ENCODE measurements at places on chromosomes 11 and 22.

DNA sequence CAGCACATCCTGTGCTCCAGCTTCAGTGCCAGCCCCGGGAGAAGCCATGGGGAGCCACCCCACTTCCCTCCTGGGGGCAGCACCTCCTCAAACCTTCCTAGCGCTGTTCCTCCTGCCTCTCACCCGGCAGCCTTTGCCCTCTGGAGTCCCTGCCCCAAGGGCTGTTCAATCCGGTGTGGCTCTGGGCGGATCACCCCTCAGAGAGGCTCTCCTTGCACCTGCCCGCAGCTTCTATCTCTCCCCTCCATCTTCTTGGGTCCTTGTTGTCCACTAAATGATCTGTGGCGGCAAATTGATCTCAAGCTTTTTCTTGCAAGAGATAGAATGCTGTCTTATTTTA lies 18.1 kb upstream of the CDKN1C start:
- no peak for DNase-seq

DNA sequence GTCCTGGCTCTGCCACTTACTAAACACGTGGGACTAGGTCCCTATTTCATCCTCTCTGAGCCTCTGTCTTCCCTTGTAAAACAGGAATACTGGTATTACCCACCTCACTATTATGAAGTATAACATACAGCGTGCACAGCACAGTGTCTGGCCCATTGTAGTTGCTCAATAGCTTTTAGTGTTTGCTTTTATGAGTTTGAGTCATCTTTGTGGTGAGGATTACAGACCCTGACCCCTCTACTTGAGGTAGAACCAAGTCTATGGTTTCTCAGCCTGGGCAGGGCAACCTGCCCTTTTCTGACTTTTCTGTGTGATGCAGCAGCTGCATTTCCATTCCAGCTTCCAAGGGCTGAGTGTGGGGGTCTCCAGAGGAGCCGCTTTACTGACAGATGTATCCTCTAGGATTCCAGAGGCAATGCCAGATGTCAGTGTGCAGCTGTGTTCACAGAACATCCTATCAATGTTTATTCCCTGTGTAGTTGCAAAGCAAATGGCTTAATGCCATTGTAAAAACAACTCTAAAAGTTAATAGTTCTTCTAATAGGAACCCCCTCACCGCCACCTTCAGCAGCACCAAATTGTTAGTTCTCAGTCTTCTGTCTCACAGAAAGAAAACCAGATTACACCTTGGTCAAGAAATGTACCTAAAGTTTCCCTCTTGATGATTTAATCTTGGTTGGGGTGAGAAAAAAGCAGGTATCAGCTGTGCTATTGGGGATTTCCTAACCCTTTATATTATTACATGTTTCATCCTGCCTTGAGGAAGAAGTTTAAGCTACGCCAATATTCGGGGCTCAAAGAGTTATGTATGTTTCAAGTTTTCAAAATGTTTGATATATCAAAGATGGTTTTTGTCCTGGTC lies 16.8 kb downstream of the PRR5L start:
- DNase-seq = no peak

DNA sequence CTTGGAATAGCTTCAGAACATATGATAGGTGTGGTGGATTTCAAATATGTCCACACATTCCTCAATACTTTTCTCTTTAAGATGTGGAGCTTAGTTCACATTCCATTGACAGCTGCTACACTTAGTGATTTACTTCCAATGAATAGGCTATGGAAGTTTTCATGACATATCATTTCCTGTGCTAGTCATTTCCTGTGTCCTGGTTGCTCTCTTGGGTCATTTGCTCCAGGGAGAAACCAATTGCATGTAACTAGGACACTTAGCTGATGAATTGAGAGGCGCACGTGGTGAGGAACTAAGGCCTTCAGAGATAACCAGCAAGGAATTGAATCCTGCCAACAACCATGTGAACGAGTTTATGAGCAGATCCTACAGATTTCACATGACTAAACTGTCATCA lies 120.9 kb downstream of the SLC17A6 start:
- no peak for DNase-seq

GRCh38 chr11:46252373-46252914 lies 25.0 kb upstream of the CREB3L1 start:
- no peak for DNase-seq

GRCh38 chr11:126963603-126964363 lies 36.8 kb downstream of the KIRREL3 start:
- DNase-seq = no peak

DNA sequence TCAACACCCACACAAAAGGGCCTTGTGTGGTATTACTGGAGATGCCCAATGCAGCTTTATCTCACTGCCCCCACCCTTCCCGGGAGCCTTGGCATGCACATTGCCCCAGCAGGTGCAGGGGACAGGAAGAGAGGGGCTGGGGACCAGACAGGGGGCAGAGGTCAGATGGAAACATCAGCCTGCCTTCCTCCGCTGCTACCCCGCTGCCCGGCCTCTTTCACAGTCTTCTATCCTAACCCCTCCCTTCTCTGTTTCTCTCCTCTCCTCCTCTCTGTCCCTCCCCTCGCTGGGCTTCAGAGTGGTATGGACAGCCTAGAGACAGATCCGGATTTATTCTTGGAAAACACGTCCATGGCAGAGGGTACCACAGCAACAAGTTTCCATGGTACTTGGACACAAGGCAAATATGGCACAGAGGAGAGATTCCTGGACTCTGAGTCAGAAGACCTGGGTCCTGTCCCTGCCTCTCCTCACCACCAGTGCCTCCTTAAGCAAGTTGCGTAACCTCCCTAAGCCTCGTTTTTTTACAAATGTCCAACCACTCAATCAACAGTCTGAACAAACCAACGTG lies 8.3 kb upstream of the IGSF9B start:
- DNase-seq = no peak

- no peak for DNase-seq
Measured at GRCh38 chr11:97019754-97020153, 629.9 kb downstream of the JRKL start.

- DNase-seq = no peak
Measured at GRCh38 chr11:47911149-47911548, 63.0 kb upstream of the NUP160 start.

DNA sequence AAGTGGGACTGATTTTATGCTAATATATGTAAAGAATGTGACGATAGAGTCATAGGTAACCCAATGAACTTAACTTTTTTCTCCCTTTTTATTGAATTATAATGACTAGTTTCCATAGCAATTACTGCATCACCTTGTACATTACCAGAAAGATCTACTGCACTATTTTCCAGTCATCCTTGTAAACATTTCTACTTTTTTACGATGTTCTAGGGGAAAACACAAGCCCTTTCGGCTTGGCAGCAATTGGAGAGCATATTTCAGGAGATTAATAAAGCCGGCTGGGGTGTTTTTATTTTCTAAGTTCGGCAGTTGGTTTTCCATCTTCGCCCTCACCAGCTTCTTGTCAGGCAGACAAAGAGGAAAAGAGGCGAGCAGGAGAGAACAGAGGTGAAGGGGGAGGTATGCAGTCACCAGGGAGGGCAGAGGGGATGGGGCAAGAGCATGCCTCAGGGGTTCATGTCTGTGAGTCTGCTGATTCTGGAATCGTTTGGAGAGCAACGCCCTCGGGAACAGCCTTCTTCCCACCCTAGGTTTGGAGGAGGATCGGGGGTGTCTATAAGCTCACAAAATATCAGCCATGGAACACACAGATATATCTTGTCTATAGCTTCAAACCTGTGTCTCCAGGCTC lies 476.4 kb downstream of the MIAT start:
- no peak for DNase-seq

GRCh38 chr11:65043881-65044501 lies 3.0 kb downstream of the SAC3D1 start:
- DNase-seq = no peak

DNA sequence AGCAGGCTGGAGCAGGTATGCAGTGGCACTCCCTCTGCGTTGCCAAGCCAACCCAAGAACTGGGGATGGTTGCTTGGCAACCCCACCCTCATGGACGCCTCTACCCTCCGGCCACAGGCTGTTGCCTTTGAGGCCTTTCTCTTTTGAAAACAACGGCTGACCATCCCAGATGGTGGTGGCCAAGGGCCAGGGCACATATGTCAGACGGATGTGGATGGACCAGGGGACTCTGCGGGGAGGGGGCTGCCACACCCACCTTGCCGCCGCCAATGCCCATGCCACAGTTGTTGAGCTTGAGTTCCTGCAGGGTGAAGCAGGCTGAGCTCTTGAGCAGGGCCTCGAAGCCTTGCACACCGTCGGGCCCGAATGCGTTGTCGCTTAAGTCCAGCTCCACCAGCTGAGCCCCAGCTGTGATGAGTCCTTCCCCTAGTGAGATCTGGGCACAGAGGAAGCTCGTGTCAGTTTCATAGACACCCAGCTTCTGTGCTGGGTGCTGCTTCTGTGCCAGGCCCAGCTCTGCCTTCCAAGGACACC lies 21.5 kb downstream of the RANGAP1 start:
- no peak for DNase-seq

DNA sequence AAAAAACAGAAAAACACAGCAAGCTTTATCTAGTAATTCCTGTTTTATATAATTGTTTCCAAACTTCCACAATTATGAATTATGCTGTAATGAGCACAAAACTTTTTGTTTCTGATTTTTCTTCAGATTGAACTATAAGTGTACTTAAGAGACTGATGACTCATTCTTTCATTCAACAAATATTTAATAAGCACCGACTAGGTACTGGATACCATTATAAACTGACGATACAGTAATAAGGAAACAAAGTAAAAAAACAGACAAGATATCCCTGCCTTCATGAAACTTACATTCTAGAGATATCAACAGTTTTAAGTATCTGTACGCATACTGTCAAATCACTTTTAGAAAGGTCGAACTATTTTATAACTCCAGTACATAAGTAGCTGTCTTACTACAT lies 78.6 kb downstream of the ME3 start:
- no peak for DNase-seq

GRCh38 chr11:64858467-64859263 lies 14.2 kb upstream of the CDC42BPG start:
- DNase-seq = no peak

DNA sequence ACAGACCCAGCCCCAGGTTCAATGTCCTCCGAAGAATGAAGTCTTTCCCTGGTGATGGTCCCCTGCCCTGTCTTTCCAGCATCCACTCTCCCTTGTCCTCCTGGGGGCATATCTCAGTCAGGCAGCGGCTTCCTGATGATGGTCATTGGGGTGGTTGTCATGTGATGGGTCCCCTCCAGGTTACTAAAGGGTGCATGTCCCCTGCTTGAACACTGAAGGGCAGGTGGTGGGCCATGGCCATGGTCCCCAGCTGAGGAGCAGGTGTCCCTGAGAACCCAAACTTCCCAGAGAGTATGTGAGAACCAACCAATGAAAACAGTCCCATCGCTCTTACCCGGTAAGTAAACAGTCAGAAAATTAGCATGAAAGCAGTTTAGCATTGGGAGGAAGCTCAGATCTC lies 14.1 kb downstream of the APOL1 start:
- no peak for DNase-seq

- no peak for DNase-seq
Measured at GRCh38 chr11:79232346-79232745, 208.5 kb downstream of the TENM4 start.

DNA sequence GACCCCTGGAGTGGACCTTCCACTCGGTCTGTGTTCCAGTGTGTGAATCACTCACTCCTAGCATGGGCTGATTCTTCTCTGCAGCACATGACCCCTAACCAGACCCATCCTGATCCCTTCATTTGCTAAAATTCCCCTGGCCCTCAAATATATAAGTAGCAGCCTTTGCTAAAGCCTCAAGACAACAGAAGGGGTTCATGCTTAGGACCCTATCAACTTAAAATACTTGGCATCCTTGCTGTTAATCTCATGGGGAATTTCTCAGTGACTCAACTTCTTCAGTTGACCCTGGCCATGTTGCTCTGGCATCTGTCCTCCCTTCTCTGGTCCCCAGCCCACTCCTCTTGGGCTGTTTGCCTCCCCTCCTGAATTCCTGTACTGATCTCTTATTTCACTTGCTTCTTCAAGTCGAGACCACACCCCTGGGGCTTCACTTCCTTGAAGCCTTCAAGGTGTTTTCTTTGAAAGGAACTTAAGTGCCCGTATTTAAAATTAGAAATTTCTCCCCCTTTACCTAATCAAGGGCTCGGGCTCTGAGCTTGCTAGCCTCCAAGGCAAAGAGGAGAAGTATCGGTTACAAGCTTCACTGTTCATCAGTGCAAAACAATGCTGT lies 23.6 kb downstream of the NNMT start:
- DNase-seq = no peak

- no peak for DNase-seq
Measured at GRCh38 chr11:5280582-5281102, 10.9 kb upstream of the HBE1 start.

- DNase-seq = no peak
Measured at GRCh38 chr11:3936517-3936916, 81.1 kb downstream of the STIM1 start.

DNA sequence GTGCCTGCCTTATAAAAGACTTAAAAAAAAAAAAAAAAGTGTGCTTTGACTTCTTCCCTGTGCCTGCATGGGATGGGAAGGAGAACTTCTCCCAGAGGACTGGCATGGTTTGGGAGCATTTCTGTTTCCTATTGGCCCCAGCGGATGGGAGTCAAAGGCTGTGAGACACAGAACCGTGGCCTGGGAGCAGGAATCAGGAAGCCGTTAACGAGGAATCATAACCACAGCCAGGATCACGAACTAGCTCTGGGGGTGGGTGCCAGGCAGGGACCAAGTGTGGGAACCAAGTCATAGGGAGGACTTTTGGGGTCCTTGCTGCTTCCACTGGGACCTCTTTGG lies 526 bp downstream of the C1QTNF6 start:
- no peak for DNase-seq

GRCh38 chr22:46585340-46586122 lies 34.7 kb upstream of the GRAMD4 start:
- no peak for DNase-seq

- DNase-seq = no peak
Measured at GRCh38 chr11:63884196-63884932, 32.6 kb downstream of the RCOR2 start.

- no peak for DNase-seq
Measured at GRCh38 chr11:131537196-131537595, 166.8 kb downstream of the NTM start.

DNA sequence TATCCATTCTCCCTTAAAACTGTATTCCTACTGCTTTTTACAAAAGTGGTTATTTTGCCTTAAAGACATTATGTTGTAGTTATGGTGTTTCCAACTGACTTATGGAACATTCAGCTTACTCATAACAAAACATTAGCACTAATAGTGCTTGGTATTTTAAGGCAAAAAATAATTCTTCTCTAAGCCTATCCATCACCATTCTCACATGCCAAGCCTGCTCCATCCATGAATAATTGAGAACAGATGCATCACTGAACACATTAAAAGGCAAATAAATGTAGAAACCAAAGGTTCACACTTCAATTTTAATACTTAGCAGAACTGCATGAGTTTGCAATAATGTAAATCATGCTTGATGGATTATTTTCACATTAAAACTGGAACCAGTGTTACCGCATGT lies 42.3 kb upstream of the DDI1 start:
- DNase-seq = no peak

- no peak for DNase-seq
Measured at GRCh38 chr11:63508009-63508408, 2.1 kb downstream of the LGALS12 start.

GRCh38 chr11:79421820-79422219 lies 19.0 kb downstream of the TENM4 start:
- no peak for DNase-seq

GRCh38 chr11:102071497-102072472 lies 24.5 kb downstream of the CFAP300 start:
- no peak for DNase-seq

Data from NCI-H1417 treated with DMSO at 0.1 percent for 48 hours (cell line).